ENCODE measurements at places on chromosomes 13 and 19. TPM values are rescaled to one million over a fixed set of nuclear protein-coding genes. Genes with fewer than 3 reads are reported as not detected.

DNA sequence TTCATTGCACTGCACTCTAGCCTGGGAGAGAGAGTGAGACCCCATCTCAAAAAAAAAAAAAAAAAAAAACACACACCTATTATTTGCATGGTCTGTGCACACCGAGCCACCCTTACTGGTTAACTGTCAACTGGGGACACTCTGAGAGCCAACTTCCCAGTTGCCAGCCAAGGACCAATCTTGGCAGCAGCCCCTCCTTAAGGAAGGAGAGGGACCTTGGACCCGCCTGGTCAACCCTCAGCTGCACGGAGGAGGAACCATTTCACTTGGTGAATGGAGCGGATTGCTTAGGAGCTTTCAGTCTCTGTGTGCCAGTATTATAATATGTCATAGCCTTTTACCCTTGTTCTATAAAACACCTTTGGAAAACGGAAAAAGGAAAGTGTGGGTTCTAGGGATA lies 24.9 kb downstream of the MICOS13 start:
- H3K27me3 ChIP-seq: no peaks in the 10 kb centered on the region
- H3K36me3 ChIP-seq: peaks cover 82% of the 10 kb centered on the region
- no peak overlapping the region for H3K27ac ChIP-seq
- DNase-seq: no peak
- H3K4me1 ChIP-seq: no peaks in the 10 kb centered on the region

DNA sequence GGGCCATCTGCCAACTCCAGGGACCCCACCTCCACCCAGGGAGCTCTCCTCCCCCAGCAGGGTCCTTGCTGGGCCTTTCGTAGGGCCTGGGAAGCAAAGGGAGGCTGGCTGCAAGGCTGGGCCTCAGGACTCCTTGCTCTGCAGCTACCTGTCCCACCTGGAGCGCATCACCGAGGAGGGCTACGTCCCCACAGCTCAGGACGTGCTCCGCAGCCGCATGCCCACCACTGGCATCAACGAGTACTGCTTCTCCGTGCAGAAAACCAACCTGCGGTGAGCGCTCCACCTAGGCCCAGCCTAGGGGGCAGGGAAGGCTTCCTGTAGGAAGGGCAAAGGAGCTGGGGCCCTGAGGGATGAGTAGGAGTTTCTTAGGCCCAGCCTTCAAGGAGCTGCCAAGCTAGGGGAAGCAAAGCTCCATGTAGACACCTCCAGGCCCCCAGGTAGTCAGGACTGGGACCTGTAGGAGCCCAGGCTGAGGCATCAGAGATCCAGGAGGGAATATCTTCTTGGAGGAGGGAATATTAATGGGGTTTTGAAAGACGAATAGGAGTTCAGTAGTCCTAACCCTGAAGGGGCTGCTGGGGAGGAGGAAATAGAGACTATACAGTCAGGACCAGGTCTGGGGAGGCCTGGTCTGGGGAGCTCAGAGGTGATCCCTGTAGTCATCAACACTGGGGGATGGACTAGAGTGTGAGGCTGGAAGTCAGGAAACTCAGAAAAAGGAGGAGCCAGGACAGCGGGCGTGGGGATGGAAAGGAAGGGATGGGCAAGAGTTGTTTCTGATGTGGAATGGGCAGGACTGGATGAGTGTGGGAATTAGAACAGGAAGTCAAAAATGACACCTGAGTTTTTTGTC lies 16.0 kb downstream of the GNA15 start:
- no peaks in the 10 kb centered on the region for H3K4me1 ChIP-seq
- no peaks in the 10 kb centered on the region for H3K27me3 ChIP-seq
- no peak overlapping the region for H3K27ac ChIP-seq
- H3K4me3 ChIP-seq: no peak overlapping the region

DNA sequence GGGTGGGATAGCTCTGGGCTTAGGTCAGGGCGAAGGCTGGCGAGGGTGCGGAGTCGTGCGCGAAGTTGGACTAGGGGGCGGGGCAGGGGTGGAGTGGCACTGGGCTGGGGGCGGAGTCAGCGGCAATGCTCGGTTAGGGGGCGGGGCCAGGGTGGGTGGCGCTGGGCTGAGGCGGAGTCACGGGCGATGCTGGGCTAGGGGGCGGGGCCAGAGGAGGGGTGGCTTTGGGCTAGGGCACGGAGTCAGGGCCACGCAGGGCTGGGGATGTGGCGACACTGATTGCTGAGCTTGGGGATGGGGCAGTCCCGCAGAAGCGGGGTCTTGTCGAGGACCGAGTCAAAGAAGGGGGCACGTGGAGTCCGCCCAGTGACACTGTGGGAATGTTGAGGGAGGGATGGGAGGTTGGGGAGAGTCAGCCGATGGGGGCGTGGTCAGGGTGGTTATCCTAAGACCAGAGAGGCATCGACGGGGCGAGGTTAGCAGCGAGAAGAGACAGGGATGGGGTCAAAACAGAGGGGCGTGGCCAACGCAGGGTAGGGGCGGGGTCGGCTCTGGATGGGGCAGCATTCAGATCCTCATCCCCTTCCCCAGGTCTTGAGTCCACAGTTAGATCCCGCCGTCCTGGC lies 8.7 kb downstream of the HOMER3 start:
- H3K27ac ChIP-seq: no peak overlapping the region
- no peaks in the 10 kb centered on the region for H3K4me1 ChIP-seq
- H3K36me3 ChIP-seq: peaks cover 9% of the 10 kb centered on the region
- no peaks in the 10 kb centered on the region for H3K27me3 ChIP-seq
- peak overlapping the region; percentile 2 for H3K4me3 ChIP-seq

GRCh38 chr13:71828117-71828516 lies 38.9 kb downstream of the DACH1 start:
- peaks cover 34% of the 10 kb centered on the region for H3K4me1 ChIP-seq
- H3K4me3 ChIP-seq: no peak overlapping the region
- H3K27ac ChIP-seq: no peak overlapping the region
- H3K36me3 ChIP-seq: no peaks in the 10 kb centered on the region
- DNase-seq: no peak
- H3K27me3 ChIP-seq: no peaks in the 10 kb centered on the region

Gene ERICH6B
- total RNA-seq: not detected

GRCh38 chr13:98260357-98261164 lies 83.5 kb upstream of the RNF113B start:
- peaks cover 11% of the 10 kb centered on the region for H3K4me1 ChIP-seq
- no peak for DNase-seq
- peak overlapping the region; percentile 66 for H3K27ac ChIP-seq
- H3K36me3 ChIP-seq: no peaks in the 10 kb centered on the region

Gene FOSB
- 0.88 TPM for total RNA-seq

- H3K27me3 ChIP-seq: no peaks in the 10 kb centered on the region
- no peaks in the 10 kb centered on the region for H3K4me1 ChIP-seq
- H3K27ac ChIP-seq: no peak overlapping the region
- no peak overlapping the region for H3K4me3 ChIP-seq
- no peaks in the 10 kb centered on the region for H3K36me3 ChIP-seq
Observed at GRCh38 chr13:36509369-36509768, 77.1 kb downstream of the CCNA1 start.

DNA sequence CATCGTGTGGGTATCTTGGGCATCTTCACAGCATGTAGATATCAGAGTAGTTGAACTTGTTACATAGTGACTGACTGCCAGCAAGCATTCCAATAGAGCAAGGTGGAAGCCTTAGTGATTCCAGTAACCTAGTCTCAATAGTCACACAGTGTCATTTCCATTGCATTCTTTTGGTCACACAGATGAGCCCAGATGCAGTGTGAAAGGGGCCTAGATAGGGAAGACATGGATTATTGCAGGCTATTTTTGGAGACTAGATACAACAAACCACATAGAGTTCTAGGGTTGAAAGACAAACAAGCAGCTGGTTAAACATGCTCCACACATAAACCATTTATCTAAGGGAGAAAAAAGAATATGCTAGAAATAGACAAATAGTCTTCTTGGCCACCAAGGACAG lies 553.5 kb downstream of the DCT start:
- DNase-seq: no peak
- no peaks in the 10 kb centered on the region for H3K27me3 ChIP-seq
- no peaks in the 10 kb centered on the region for H3K36me3 ChIP-seq
- H3K27ac ChIP-seq: no peak overlapping the region

- H3K4me3 ChIP-seq: no peak overlapping the region
- no peaks in the 10 kb centered on the region for H3K27me3 ChIP-seq
- no peak overlapping the region for H3K27ac ChIP-seq
- no peak for DNase-seq
Observed at GRCh38 chr19:34806976-34807860, 34.2 kb upstream of the ZNF599 start.

DNA sequence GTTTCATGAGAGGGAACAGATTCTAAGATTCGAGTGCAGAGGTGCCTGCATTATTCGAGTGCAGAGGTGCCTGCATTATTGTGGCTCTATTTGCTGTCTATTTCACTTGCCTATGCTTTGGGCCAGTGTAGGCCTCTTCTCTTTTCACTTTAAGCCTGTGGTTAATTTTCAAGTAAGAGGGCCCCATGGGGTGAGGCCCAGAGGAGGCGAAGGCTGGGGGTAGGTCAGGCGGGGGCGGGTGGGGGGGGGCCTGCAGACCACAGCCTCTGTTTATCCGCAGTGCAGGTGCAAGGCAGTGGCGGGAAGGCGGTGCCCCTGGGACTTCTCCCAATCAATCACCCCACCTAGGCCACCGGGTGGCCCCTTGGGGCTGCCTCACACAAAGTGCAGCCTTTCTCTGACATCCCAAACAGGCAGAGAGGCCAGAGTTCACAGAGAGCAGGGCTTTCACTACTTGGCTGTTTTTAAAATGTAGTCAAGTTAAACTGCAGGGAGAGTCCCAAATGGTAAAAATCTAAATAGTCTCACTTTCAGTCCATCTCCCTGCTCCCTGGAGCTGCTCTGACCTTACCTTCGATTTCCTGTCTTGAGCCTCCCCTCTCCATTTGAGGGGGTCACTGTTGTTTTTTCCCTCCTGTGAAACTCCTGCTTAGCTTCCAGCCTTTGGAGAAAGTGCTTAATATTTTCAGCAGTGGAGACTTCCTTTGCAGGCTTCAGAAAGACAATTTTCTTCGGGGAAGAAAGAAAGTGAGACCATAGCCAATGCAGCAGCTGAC lies 249.0 kb downstream of the DLEU7 start:
- H3K4me3 ChIP-seq: no peak overlapping the region
- H3K36me3 ChIP-seq: no peaks in the 10 kb centered on the region
- H3K27ac ChIP-seq: no peak overlapping the region
- peaks cover 4% of the 10 kb centered on the region for H3K4me1 ChIP-seq
- no peaks in the 10 kb centered on the region for H3K27me3 ChIP-seq

Gene WDR87
- not detected for total RNA-seq

- DNase-seq: no peak
- no peaks in the 10 kb centered on the region for H3K4me1 ChIP-seq
- no peaks in the 10 kb centered on the region for H3K27me3 ChIP-seq
- H3K36me3 ChIP-seq: no peaks in the 10 kb centered on the region
- no peak within 1 kb of the TSS for H3K27ac ChIP-seq
- H3K4me3 ChIP-seq: no peak within 1 kb of the TSS
Observed at GRCh38 chr19:55325172-55325571, at the start of gene TMEM150B. Gene TMEM150B, minus strand, starts transcription at chr19:55325341. Its CDS starts 4,305 bp downstream, at chr19:55321036.

GRCh38 chr19:19606021-19606420 lies 12.5 kb downstream of the PBX4 start:
- H3K4me1 ChIP-seq: no peaks in the 10 kb centered on the region
- no peak overlapping the region for H3K27ac ChIP-seq
- H3K36me3 ChIP-seq: no peaks in the 10 kb centered on the region
- H3K27me3 ChIP-seq: no peaks in the 10 kb centered on the region
- no peak for DNase-seq

DNA sequence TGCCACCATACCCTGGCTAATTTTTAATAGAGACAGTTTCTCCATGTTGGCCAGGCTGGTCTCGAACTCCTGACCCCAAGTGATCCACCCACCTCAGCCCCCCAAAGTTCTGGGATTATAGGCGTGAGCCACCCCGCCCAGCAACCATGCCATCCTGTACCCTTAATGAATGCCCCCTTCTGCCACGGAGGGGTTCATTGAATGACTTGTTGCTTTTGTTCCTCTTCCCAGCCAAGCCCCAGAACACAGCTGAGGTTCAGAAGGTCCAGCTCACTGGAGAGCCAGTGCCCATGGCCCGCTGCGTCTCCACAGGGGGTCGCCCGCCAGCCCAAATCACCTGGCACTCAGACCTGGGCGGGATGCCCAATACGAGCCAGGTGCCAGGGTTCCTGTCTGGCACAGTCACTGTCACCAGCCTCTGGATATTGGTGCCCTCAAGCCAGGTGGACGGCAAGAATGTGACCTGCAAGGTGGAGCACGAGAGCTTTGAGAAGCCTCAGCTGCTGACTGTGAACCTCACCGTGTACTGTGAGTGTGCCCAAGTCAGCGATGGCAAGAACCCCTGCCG lies 6.0 kb downstream of the PVR start:
- no peak overlapping the region for H3K4me3 ChIP-seq
- H3K4me1 ChIP-seq: no peaks in the 10 kb centered on the region

- no peaks in the 10 kb centered on the region for H3K27me3 ChIP-seq
- DNase-seq: no peak
- peak overlapping the region; percentile 50 for H3K27ac ChIP-seq
- H3K4me3 ChIP-seq: peak overlapping the region; percentile 34
Observed at GRCh38 chr19:56139847-56140582, 1.1 kb upstream of the ZNF444 start.

DNA sequence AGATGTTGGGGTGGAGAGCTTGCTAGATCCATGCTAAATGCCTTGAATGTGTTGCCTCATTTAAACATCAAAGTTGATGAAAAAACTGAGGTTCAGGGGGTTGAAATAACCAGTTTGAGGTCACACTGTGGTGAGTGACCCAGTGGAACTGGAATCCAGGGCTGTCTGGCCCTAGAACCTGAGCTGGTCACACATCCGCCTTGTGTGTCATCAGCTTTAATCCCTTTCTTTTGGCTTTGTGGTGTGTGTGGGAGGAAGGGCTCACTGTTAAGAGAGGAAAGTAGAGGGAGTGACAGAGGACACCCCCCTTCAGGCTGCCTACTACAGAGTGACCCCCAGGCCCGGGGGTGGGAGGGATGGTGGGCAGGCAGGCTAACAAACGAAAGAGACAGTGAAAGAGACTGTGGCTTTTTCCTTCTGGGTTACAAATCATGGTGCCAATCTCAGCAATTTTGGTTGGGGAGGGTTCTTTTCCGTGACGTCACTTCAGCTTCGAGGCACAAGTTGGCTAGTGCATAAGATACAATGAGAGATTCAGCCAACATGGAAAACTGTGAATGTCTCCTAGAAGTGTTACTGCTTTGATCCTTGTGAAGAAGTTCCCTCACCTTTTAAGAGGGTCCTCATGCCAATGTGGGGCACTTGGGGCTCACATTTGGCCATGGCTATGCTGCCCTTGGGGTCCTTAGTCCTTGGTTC lies 164.9 kb downstream of the DLEU7 start:
- peaks cover 23% of the 10 kb centered on the region for H3K4me1 ChIP-seq
- H3K27ac ChIP-seq: no peak overlapping the region
- no peaks in the 10 kb centered on the region for H3K27me3 ChIP-seq
- peak; percentile 70 for DNase-seq

DNA sequence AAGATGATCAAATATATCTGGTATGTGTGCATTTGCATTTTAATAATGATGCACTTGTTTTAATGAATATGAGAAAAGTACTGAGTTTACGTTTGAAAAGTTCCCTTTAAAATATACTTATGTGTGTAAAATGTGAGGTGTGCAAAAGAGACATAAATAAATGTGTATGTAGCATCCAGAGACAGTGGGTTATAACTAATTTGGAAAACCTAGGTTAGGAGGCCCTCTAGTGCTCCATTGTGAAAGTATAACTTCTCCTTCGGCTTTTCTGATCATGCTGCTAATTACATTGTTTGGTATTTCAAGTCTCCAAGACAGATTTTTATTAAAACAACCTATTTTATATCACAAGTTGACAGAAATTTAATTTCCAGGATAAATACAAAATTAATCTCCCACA lies 30.1 kb downstream of the SCEL start:
- no peaks in the 10 kb centered on the region for H3K4me1 ChIP-seq
- H3K27me3 ChIP-seq: no peaks in the 10 kb centered on the region
- no peak overlapping the region for H3K27ac ChIP-seq
- peak; percentile 58 for DNase-seq

All from cardiac muscle cell (in vitro differentiated cells and primary cell).